HFFc6 (cell line): ENCODE measurements at places on chromosomes 6 and 20.

DNA sequence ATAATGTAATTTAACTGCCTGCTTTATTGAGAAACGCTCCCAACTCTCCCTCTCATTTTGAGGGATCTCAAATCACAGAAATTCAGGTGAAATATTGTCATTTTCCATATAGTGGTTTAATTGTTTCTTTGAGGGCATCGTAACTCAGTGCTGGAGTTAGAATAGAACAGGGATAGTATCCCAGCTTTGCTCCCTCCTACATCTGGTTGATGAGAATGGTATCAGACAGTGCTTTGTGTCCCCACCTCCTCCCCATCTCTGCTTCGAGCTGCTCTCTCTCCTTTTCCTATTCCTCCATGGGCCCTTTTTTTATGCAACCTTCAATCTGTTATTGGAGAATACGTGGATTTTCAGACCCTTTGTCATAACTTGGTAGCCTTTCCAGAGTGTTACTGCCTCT is 41.2 kb upstream of the REV3L start:
- no peak for DNase-seq

- DNase-seq: no peak
Observed at GRCh38 chr20:20956513-20956931, 149.6 kb downstream of the LINC00237 start.

- no peak for DNase-seq
Observed at GRCh38 chr6:9862603-9863167, 552.2 kb downstream of the TFAP2A start.

DNA sequence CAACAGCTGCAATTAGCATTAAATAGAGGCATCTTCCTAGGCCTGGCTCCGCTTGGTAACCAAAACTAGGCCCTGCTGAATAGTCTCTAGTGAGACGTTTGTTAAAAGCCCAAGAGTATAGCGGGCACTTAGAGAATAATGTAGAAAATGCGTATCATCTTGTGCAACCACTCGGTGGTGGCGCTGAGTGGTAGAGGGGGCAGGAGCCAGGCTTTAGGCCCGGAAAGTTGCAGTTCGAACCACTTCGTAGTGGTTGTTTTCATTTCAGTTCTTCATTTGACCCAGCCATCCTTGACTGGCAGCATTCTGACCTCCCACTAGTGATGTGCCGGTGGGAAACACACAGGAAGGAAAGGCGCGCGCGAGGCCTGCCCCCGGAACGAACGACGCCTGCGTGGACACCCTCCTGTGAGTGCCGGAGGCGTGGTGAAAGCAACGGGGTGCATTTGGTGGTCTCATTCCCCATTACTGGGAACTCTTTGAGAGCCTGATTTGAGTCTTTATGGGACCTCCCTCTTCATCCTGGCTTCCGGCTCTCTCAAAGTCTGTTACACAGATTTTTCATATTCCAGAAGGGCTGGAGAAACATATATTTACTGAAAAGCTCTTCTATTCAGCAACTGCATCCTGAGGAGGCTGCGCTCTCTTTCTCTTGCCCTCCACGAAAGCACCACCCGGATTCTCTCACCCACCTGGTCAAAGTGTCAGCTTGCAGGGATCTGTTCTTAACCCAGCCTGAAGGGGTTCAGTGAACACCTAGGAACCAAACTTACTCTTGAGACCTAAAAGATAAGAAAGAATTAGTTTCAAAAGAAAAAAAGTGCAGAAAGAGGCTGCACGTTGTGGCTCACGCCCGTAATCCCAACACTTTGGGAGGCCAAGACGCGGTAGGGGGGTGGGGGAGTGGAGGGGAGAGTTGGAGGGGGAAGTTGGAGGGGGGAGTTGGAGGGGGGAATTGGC is 18.2 kb downstream of the GPX5 start:
- DNase-seq: no peak

GRCh38 chr6:9482030-9482738 is 932.7 kb downstream of the TFAP2A start:
- DNase-seq: peak; percentile 97

DNA sequence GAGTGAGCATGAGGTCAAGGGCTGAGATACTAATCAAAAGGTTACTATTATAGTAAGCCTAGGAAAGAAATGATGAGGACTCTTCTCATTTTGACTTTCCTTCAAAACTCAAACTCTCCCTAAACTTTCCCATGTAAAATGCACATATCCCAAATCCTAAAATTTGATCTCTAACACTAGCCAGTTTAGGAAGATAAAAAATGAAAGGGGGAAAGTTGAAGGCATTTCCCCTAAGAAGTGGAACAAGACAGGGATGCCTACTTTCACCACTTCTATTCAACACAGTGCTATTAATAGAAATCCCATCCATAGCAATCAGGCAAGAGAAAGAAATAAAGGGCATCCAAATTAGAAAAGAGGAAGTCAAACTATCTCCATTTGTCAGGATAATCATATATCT is 2.9 kb upstream of the CALHM5 start:
- DNase-seq: no peak

- DNase-seq: no peak
Observed at GRCh38 chr20:10209091-10209490, 9.5 kb upstream of the SNAP25 start.

DNA sequence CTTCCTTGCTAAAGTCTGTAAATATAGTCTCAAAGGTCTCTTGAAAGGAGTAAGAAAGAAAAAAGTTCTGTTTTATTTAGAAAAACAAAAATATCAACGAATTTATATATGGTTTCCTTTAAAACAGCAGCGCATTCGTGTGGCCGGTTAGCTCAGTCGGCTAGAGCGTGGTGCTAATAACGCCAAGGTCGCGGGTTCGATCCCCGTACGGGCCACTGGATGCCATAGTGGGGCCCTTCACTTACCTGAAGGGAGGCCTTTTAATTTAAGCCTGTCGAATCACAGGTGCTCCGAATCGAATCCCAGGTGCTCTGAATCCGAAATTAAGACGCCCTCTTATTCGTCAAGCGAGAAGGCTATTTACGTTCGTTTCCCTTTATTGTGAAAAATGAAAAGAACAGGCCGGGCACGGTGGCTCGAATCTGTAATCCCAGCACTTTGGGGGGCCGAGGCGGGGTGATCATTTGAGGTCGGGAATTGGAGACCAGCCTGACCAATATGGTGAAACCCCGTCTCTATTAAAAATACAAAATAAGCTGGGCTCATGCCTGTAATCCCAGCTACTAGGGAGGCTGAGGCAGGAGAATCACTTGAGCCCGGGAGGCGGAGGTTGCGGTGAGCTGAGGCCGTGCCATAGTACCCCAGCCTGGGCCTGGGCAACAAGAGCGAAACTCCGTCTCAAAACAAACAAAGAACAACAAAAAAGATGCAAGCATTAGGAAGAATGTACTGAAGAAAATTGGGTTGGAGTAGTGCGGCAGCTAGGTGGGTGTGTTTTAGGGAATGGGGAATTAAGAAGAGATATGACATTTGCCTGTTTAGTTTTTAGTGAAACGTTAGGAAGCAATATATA is 195.8 kb upstream of the ZNF184 start:
- DNase-seq: peak; percentile 81

GRCh38 chr6:159999240-159999671 is 30.4 kb downstream of the IGF2R start:
- DNase-seq: no peak

- no peak for DNase-seq
Observed at GRCh38 chr6:27119329-27119728, 128.2 kb upstream of the PRSS16 start.

DNA sequence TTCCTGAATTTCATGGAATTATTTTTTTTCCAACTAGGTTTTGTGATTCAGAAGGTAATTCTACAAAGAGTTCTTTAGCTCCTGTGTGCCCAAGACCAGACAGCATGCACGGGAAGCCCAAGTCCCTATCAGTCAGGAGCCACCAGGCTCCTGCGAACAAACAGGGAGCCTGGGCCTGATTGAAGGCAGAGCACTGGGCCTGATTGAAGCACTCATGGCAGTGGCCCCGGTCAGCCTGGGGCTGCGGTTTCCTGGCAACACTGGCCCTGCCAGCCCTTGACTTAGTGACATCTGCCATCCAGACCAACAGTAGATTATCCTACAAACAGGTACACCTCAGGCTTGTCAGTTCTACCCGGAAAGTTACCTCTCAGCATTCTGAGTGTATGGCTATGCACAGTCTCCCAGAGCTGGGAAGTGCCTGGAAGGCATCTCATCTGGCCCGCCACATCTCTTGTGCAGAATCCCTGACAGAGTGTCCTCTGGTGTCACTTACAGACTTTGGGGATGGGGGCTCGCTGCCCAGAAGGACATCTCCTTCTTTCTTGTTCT is 133.8 kb downstream of the VEGFA start:
- no peak for DNase-seq

DNA sequence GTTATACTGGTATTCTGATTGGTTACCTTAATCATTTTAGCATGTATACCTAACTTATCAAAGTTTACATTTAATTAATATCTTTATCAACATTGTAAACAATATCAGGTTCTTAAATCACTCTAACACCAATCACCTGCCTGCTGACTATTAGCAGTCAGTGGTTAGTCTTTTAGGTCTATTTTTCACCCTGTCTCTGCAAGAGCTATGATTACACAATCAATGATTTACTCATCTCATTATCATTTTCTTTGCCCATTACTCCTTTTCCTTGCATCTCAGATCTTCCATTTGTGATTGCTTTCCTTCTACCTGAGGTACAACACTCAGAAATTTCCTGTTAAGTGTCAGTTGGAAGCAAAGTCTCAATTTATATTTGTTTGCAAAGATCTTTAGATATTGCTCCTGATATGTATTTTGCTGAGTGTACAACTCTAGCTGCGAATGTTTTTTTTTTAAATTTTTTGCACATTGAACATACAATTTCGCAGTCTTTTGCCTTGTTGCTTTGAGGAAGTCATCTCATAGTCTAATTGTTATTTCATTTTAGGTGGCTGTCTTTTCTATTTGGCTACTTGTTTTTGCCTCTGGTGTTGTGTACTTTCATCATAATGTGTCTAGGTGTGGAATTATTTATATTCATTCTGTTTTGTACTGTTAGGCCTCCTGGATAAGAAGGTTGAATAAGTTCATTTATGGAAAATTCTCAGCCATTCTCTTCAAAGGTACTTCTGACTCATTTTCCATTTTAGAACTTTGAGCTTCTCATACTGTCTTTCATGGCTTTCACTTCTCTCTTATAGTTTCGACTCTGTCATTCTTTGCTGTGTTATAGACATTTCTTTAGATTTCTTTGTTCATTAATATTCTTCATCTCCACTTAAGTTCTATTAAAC is 104.9 kb upstream of the CEP162 start:
- no peak for DNase-seq

GRCh38 chr6:28134015-28134414 is 7.7 kb upstream of the ZKSCAN8 start:
- DNase-seq: peak; percentile 53

DNA sequence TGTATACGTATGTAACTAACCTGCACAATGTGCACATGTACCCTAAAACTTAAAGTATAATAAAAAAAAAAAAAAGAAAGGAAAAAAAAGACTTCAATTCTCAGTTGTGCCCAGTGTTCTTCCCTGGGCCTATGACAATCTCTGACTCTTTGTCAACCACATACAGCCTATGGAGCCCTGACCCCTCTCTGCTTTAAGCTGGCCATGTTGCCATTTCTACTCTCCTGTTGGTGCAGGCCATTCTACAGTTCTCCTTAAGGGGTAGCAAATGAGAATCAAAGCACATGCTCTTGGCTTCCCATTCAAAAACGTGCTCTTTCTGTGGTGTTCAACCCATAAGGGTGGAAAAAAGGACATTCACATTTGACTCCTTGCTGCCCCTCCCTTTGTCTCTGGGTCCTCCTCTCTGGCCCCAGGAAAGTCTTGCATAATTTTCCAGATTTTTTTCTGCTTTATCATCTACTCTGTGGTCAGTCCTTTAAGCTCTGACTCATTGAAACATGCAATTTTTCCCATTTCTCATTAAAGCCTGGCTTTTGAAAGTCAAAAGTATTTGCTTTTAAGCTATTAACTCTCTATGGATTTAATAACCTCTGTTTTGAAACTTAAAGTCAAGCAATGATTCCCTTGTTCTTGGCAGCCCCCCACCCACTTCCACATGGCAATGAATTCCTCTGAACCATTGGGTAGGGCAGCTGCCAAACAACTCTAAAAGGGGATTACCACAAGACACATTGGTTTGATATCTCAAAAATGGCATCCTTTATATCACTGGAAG is 208.6 kb upstream of the MCHR2 start:
- DNase-seq: peak; percentile 96

- DNase-seq: no peak
Observed at GRCh38 chr6:87762116-87762515, 60.1 kb upstream of the AKIRIN2 start.

- peak; percentile 73 for DNase-seq
Observed at GRCh38 chr6:13908955-13909381, 15.8 kb upstream of the RNF182 start.

GRCh38 chr6:1604158-1605003 is 5.3 kb upstream of the FOXC1 start:
- DNase-seq: no peak

DNA sequence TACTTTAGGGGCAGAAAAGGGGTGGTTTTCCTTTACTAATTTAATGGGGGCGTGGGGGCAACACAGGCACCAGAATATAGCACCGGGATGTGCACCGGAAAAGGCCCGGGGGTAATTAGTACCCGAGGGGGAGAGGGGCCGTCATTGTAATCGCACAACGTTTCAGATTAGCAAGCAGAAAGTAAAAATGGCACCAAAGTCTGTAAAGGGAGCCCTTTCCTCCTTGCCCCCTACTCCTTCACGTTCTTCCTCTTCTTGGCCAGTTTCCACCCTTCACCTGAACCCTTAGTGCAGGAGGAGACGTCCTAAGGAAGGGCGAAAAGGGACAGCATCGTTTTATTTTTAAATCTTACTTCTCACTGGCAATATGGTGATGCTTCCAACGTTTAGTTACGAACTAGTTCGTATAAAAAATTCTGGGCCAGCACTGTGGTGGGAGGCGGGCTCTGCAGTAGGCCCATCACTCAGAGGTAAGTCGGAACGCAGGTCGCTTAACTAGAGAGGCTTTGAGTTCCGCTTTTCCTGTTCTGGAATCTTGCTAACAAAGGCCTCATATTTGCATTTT is 742 bp upstream of the CEP85L start:
- no peak for DNase-seq

GRCh38 chr6:119552021-119552420 is 202.5 kb upstream of the MAN1A1 start:
- no peak for DNase-seq

DNA sequence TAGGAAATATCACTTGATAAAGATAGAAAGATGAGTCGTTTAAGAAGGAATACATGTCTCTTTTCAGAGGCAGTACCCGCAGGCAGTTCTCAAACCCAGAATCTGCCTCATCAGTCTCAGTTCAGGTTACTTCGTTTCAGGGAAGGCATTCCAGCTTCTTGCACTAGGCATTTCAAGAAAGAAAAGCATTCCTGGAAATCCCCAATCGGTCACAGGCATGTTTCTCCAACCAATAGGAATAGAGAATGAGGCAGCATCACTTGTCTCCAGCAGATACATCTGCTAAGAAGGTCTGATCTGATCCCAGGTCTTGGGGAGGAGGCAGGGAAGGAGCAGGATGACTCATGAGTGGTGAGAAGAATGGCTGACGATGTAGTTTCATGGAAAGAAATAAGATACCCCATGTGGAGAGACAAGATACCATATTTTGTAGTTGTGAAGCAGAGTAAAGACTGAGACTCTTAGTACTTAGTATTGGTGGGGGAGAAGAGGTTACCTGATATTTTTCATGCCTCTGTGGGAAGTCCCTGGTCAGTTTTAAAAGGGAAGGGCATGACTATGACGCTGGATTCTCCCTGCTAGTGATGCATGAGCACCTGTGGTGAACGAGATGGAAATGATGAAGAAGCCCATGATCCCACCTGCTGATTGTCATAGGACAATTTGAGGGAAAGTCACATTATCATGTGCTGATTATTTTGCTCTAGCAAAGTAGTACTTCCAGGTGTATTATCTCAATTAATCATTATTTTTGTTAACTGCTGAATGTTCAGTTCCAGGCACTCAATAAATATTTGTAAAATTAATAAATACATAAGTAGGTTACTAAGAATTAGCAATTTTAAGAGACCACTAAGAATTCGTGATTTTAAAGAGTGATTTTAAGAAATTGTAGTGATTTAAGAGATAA is 20.3 kb upstream of the HLA-DRB1 start:
- peak; percentile 65 for DNase-seq
